ENCODE measurements at places on chromosomes 7 and 10.

GRCh38 chr7:152897401-152897800 is 137.8 kb downstream of the ACTR3B start:
- no peak for DNase-seq

DNA sequence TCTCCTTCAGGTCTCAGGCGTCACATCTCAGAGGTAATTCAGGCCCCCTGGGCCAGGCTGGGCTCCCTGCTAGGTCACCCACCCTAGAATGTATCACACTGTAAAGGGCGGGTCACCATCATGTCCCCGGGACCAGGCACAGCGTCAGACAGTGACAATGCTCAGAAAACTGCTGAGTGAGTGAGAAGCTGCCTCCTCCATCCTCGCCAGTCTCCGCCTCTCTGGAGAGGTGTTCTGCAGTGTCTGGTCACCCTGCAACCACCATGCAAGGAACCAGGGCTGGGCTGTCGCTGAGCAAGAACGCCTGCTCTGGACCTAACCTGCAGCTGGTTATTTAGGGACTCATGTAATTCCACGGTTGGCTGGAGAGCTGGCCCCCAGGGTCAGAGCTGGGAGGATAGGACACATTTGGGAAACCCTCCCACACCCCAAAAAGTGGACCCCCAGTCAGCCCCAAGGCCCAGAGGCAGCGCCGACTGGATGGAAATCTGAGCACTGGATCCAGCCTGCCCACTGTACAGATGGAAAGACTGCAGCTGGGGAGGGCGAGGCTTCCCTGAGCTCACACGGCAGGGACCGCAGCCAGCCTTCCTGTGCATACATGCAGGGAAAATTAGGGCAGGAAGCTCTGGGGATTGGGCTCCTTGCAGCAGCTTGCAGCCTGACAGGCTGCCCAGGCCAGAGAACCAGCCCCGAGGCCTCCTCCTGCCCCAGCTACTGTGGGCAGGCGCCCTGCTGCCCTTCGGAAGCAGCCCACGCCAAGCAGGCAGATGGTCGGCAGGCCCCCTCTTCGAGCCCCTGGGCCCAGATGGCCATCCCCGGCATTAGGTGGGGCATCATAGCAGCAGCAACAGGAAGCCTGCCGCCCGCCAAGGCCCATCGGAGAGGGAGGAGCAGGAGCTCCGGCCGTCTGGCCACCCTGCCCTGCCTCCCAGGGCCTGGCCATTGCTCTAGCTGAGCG is 105.4 kb upstream of the ZMIZ1 start:
- DNase-seq = no peak

DNA sequence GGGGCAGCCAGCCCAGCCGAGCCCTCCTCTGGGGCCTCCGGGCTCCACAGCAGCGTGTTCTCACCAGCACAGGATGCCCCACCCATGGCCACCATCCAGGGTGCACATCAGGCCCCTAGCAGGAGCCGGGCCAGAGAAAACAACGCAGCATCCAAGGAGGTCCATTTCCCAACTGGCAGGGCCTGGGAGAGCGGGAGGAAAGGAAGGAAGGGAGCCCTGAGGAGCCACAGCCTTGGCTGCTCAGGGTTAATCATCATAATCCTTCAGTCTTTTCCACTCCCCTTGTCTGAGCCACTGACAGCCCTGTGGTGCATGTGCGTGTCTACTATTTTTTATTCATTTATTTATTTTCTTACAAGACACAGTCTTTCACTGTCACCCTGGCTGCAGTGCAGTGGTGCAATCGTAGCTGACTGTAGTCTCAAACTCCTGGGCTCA is 3.6 kb downstream of the PLAC9 start:
- no peak for DNase-seq

- no peak for DNase-seq
These were observed 29.5 kb downstream of the FOXK1 start for GRCh38 chr7:4711634-4712033.

DNA sequence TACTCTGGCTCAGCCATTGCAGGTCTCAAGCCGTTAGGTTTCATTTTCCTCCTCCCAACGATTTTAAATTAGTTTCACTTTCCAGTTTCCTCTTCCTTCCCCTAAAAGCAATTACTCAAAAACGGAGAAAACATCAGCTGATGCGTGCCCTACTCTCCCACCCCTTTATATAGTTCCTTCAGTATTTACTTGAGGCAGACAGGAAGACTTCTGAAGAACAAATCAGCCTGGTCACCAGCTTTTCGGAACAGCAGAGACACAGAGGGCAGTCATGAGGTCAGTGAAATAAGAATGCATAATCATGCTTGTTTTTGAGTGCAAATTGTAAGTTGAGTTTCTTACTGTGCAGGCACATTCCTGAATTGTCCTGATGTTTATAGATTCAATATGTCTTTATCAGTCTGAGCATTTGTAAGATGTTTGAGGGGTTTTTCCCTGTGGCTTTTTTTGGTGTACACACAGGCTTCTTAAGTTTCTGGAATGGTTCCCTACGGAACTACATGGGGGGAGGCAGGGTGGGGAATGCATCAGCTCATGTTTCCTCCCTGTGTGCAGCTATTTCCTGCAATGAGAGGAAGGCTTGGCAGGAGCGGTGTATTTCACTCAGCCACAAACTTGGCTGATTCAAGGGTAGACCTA is at the start of gene IFIT3:
TSS of gene IFIT3 (plus strand) at position 195 of the 639 bp plus-strand sequence. CDS start at position 272, 77 bp downstream.
- peak; percentile 12 for DNase-seq

Data from neural crest cell (in vitro differentiated cells).